Endodermal cell (in vitro differentiated cells): ENCODE measurements at places on chromosomes 1 and 21.

GRCh38 chr1:158814970-158815369 lies 16.2 kb upstream of the MNDA start:
- no peak overlapping the region for H3K27ac ChIP-seq
- DNase-seq: no peak
- H3K27me3 ChIP-seq: no peaks in the 10 kb centered on the region
- H3K36me3 ChIP-seq: no peaks in the 10 kb centered on the region
- H3K4me3 ChIP-seq: no peak overlapping the region

DNA sequence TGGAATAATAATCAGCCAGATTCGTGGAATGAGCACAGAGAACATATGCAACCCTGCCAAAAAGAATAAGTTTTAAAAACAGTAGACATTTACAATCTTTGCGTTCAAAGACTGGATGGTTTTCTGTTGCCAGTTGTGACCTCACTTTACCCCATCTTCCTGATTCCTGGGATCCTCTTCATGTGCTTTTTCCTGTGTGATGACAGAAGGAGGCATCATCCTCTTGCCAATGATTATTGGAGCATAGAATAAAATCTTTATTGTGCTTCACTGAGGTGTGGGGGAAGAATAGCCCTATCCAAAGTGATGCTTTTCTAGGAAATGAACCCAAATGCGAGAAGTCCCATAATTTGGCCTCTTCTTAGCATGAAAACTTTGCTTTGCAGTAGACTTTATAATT lies 15.0 kb upstream of the BARHL2 start:
- DNase-seq: no peak
- H3K4me3 ChIP-seq: no peak overlapping the region
- H3K4me1 ChIP-seq: no peaks in the 10 kb centered on the region
- peaks cover 79% of the 10 kb centered on the region for H3K27me3 ChIP-seq
- no peak overlapping the region for H3K27ac ChIP-seq
- H3K36me3 ChIP-seq: no peaks in the 10 kb centered on the region

DNA sequence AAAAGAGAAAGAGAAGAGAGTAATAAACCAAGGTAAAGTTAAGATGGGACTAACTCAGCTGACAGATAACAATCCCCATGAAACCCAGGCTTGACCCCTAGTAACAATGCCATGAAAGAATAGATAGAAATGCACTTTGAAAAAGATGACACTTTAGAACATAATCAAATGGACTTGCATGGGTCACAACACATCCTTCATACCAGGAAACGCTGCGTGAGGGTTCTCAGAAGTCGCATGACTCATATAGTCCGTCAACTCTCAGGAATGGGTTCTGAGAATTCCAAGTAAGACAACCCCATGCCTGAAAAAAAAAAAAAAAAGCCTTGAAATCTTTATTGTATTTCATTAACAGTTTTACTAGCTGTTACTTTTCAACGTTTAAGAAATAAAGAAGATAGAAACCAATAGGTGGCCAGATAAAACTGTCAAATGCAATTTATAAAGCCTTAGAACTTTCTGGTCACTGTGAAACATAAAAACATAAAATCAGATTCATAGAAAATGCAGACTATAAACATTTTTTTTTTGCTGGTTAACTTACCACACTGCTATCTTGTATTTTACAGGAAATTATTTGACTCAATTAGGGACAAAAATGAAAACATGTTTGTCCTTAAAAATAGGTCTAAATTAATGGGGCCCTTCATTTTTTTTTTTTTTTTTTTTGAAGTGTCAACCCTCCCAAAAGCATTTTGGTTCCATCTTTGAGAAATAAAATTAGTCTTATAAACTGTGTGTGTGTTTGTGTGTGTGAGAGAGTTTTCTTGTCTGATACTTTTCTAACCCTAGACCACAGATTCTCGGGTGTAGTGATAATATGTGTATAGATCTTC lies 202.1 kb downstream of the NCAM2 start:
- no peaks in the 10 kb centered on the region for H3K4me1 ChIP-seq
- H3K36me3 ChIP-seq: no peaks in the 10 kb centered on the region
- DNase-seq: no peak
- H3K27me3 ChIP-seq: no peaks in the 10 kb centered on the region
- H3K4me3 ChIP-seq: no peak overlapping the region

DNA sequence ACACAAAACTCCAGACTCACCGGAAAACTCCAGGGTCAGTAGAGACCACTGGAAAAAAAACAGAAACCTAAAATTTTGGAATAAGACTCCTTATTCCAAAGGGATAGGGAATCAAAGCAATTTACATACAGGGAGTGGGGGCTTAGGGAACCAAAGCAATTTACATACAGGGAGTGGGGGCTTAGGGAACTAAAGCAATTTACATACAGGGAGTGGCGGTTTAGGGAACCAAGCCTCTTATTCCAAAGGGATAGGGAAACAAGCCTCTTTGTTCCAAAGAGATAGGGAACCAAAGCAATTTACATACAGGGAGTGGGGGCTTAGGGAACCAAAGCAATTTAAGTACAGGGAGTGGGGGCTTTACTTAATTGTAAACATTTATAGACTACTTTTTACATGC lies 28.4 kb upstream of the TTLL7 start:
- no peak overlapping the region for H3K27ac ChIP-seq
- peaks cover 42% of the 10 kb centered on the region for H3K27me3 ChIP-seq
- DNase-seq: no peak
- H3K4me1 ChIP-seq: no peaks in the 10 kb centered on the region
- H3K4me3 ChIP-seq: no peak overlapping the region

- peaks cover 5% of the 10 kb centered on the region for H3K4me1 ChIP-seq
- peak within 1 kb of the TSS; percentile 26 for H3K27ac ChIP-seq
- peak within 1 kb of the TSS; percentile 100 for H3K4me3 ChIP-seq
Observed at GRCh38 chr1:208243967-208244916, at the start of gene PLXNA2. PLXNA2 (minus strand) TSS chr1:208244384; CDS start chr1:208217922, 26,462 bp downstream.

DNA sequence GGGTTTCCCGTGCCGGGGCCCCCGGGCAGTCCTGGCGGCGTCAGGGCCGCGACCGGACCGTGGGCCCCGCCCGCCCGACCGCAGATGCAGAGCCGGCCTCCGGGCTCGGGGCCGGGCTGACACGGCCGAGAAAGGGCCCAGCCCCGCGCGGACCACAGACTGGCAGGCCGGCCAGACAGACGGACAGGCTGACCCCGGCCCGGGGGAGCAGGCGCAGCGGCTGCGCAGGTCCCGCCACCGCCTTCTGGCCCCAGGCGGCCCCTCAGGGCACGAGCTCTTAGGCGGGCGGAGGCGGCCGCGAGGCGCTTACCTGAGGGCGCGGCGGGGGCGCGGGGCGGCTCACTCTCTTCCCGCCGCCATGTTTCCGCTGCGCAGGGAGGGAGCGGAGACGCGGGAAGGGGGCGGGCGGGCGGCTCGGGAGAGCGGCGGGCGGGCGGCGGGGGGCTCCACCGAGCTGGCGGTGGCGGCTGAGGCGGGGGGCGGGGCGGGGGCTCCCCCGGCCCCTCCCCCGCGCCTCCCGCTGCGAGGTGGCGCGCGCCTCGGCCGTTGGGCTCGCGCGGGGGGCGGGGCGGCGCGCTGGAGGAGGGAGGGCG lies at the start of gene SCMH1:
Gene SCMH1 (minus strand): TSS at position 558 of the 593 bp plus-strand sequence. CDS start 56,173 bp downstream, outside the sequence.
- peak within 1 kb of the TSS; percentile 76 for H3K4me3 ChIP-seq
- peaks cover 3% of the 10 kb centered on the region for H3K4me1 ChIP-seq
- H3K27ac ChIP-seq: peak within 1 kb of the TSS; percentile 45
- DNase-seq: peak; percentile 86
- peaks cover 45% of the 10 kb centered on the region for H3K27me3 ChIP-seq
- H3K36me3 ChIP-seq: no peaks in the 10 kb centered on the region

- H3K27ac ChIP-seq: no peak overlapping the region
- DNase-seq: no peak
- no peak overlapping the region for H3K4me3 ChIP-seq
- H3K27me3 ChIP-seq: no peaks in the 10 kb centered on the region
- H3K36me3 ChIP-seq: no peaks in the 10 kb centered on the region
Observed at GRCh38 chr1:116329524-116330341, 43.3 kb upstream of the ATP1A1 start.

- H3K4me1 ChIP-seq: no peaks in the 10 kb centered on the region
- H3K27ac ChIP-seq: peak overlapping the region; percentile 71
- H3K4me3 ChIP-seq: no peak overlapping the region
- DNase-seq: no peak
- no peaks in the 10 kb centered on the region for H3K27me3 ChIP-seq
- no peaks in the 10 kb centered on the region for H3K36me3 ChIP-seq
Observed at GRCh38 chr1:235270625-235271024, 57.4 kb downstream of the ARID4B start.

GRCh38 chr1:42786097-42786496 lies 1.3 kb downstream of the TMEM269 start:
- no peak overlapping the region for H3K27ac ChIP-seq
- no peak for DNase-seq

DNA sequence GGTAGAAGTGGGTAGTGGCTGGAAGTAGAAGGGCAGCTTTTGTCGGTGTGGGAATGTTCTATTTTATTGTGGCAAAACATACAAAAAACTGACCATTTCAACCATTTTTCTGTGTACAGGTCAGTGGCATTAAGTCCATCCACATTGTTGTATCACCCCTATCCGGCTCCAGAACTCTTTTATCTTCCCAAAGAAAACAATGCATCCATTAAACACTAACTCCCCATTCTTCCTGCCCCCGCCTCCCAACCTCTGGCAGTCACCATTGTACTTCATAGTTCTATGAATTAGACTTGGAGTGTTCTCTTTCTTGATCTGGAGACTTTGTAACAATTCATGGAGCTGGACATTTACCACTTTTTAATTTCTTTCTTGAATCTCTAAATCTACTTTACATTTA lies 55.7 kb downstream of the DEGS1 start:
- H3K27ac ChIP-seq: no peak overlapping the region
- H3K36me3 ChIP-seq: peaks cover 44% of the 10 kb centered on the region
- no peak for DNase-seq
- no peaks in the 10 kb centered on the region for H3K4me1 ChIP-seq
- H3K4me3 ChIP-seq: no peak overlapping the region
- no peaks in the 10 kb centered on the region for H3K27me3 ChIP-seq

- peak; percentile 59 for DNase-seq
- no peaks in the 10 kb centered on the region for H3K4me1 ChIP-seq
- H3K36me3 ChIP-seq: no peaks in the 10 kb centered on the region
- no peak overlapping the region for H3K27ac ChIP-seq
- no peak overlapping the region for H3K4me3 ChIP-seq
- no peaks in the 10 kb centered on the region for H3K27me3 ChIP-seq
Observed at GRCh38 chr1:27513528-27513927, 23.6 kb upstream of the WASF2 start.

- peaks cover 4% of the 10 kb centered on the region for H3K4me1 ChIP-seq
- peaks cover 4% of the 10 kb centered on the region for H3K36me3 ChIP-seq
- no peak overlapping the region for H3K4me3 ChIP-seq
- DNase-seq: no peak
Observed at GRCh38 chr1:161855260-161855659, 89.1 kb downstream of the ATF6 start.

GRCh38 chr1:151362308-151363155 lies 10.0 kb downstream of the SELENBP1 start:
- H3K4me3 ChIP-seq: peak overlapping the region; percentile 35
- no peak overlapping the region for H3K27ac ChIP-seq
- no peaks in the 10 kb centered on the region for H3K36me3 ChIP-seq
- H3K4me1 ChIP-seq: no peaks in the 10 kb centered on the region
- DNase-seq: no peak

DNA sequence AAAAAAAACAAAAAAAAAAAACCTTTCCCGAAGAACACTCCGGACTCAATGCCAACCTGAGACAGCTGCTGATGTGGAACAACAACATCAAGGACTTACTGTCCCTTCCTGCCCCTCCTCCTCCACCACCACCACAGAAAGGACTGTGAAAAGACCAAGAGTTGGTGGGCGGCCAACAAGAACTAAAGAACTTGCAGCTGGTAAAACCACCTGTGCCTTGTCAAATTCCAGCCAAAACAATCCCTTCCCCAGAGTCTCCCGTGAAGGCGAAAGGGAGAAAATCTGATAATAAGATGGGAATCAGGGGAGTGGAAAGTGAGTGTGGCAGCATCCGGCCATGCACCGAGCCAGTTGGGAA lies 88.9 kb downstream of the PROX1 start:
- DNase-seq: no peak
- no peaks in the 10 kb centered on the region for H3K27me3 ChIP-seq

- peak; percentile 84 for DNase-seq
- peak within 1 kb of the TSS; percentile 82 for H3K4me3 ChIP-seq
- no peak within 1 kb of the TSS for H3K27ac ChIP-seq
Observed at GRCh38 chr21:26967062-26967913, at the start of gene ADAMTS5. ADAMTS5 (minus strand) TSS chr21:26967088; CDS start chr21:26966391, 697 bp downstream.

DNA sequence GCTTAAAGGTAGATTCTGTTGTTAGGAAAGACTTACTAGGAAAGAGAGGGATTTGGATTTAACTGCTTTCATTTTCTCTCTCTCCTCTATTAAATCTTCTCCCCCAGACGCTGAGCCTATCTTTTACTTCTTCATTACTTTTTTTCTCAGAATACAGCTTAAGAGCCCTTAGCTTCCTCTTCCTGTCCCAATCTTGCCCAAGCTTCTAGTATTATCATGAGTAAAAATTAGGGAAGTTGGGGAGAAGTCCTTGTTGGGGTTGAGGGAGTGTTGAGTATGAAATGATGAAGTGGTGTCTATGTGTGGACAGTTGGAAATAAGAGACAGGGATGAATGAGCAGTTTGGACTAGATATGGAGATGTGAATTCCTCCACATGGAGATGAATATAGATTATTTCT lies 35.0 kb downstream of the ACP6 start:
- no peak for DNase-seq
- H3K27ac ChIP-seq: no peak overlapping the region
- H3K27me3 ChIP-seq: peaks cover 9% of the 10 kb centered on the region
- H3K4me3 ChIP-seq: no peak overlapping the region
- H3K4me1 ChIP-seq: peaks cover 3% of the 10 kb centered on the region

DNA sequence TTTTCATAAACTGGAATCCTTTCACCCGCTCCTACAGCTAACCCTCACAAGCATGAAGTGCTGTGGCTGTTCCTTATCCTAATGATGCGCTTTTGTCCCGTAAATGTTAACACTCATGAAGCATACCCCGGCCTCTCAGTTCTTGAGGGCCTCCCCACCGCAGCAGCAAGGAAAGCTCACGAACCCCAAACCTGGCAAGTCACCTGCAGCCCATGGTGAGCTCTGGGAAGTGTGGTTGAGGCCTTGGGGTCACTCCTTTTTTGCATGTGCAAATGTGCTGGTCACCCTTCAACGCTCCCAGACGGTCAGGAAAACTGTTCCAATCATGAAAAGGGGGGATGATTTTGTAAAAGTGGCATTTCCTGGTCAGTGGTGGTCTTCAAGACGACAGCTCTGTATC lies 124.6 kb downstream of the PRDM2 start:
- DNase-seq: no peak
- H3K36me3 ChIP-seq: no peaks in the 10 kb centered on the region
- no peak overlapping the region for H3K4me3 ChIP-seq
- peaks cover 21% of the 10 kb centered on the region for H3K27me3 ChIP-seq
- H3K4me1 ChIP-seq: no peaks in the 10 kb centered on the region
- H3K27ac ChIP-seq: no peak overlapping the region

DNA sequence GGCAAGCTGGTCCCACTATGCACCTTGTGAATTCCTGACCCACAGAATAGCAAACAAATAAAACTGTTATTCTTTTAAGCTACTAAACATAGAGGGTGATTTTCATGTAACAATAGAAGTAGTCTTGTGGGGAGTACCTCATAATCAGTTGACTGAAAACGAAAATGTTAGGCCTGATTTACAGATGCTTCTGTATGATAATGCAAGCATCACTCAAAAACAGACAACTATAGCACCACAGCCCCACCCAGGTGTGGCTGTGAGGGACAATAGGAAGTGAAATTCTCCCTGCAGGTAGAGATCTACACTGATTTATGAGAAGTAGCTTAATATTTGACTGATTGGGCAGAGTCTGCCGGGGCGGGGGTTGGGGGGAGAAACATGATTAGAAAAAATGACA lies 26.5 kb upstream of the KRTAP19-8 start:
- no peak overlapping the region for H3K27ac ChIP-seq
- H3K36me3 ChIP-seq: no peaks in the 10 kb centered on the region
- no peaks in the 10 kb centered on the region for H3K27me3 ChIP-seq
- H3K4me1 ChIP-seq: no peaks in the 10 kb centered on the region
